ENCODE measurements at places on chromosomes 11 and 22. TPM values are rescaled to one million over a fixed set of nuclear protein-coding genes. Genes with fewer than 3 reads are reported as not detected.

Gene ACTN3
- total RNA-seq, result not detected

Gene TSG101
- total RNA-seq, result 99.5 TPM

Gene GPR83
- total RNA-seq, result 0.16 TPM

Gene SLC35F2
- total RNA-seq, result 51.9 TPM

Gene KRTAP5-1
- total RNA-seq, result not detected

Gene MAML2
- 2.9 TPM for total RNA-seq

Gene FBXO7
- total RNA-seq, result 67.8 TPM

Gene MS4A15
- not detected for total RNA-seq
